ENCODE measurements at places on chromosomes 11 and 22. TPM values are rescaled to one million over a fixed set of nuclear protein-coding genes. Genes with fewer than 3 reads are reported as not detected.

DNA sequence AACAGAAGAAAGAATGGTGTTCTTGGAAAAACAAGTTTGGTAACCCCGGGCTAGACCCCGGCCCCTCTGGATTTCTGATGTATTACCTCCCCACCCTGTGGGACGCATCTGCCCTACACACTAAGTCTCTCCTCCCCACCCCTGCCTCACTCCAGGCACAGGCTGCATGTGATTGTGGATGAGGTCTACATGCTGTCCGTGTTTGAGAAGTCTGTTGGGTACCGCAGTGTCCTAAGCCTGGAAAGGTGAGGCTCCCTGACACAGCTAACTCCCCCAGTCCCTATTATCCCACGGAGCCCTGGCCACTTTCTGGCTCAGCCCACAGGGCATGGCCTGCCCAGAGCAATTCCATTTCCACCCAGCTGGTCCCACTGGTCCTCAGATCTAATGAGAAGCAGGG is 13.3 kb downstream of the ACCS start:
- no peak for DNase-seq

GRCh38 chr11:76668362-76669155 is 2.0 kb downstream of the LRRC32 start:
- DNase-seq = no peak

DNA sequence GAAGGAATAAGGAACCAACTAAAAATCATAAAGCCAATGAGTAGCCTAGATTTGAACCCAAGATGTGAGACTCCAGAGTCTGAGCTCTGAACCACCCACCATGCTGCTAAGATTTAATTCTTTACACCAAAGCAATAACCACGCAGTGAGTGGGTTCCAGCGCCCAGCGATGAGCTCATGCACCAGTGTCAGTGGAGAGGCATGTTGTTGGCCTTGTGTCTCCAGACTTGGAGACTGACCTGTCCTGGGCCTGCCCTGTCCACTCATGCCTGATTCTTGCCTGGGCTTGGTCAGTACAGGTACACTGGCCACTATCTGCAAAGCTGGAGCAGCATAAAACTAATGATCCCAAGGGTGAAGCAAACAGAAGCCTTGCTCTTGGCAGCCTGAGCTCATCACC is 53.9 kb upstream of the TIMP3 start:
- DNase-seq = no peak

DNA sequence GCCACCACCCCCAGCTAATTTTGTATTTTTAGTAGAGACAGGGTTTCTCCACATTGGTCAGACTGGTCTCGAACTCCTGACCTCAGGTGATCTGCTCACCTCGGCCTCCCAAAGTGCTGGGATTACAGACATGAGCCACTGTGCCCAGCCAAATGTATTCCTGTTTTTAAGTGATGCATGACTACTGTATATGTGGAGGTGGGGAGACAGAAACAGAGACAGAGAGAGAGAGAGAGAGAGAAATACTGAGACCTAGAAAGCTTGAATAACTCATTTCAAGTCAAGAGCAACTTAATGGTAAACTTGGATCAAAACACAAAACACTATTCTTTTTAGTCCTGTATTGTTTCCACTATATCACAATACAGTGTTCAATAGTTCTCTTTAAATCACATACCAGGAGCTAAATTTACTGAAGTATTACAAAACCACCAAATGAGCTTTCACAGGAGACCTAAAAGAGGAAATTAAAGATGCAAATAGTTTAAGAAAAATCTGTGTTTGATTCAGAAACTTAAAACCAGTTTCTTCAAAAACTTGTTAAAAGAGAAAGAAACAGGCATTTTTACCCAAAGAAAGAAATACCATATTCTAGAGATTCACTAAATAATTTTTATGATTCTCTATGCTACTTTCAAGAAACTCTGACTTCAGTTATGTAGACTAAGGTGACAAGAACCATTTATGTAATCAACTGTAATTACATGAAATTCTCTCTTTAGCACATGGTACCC is 188.7 kb downstream of the ETS1 start:
- no peak for DNase-seq

DNA sequence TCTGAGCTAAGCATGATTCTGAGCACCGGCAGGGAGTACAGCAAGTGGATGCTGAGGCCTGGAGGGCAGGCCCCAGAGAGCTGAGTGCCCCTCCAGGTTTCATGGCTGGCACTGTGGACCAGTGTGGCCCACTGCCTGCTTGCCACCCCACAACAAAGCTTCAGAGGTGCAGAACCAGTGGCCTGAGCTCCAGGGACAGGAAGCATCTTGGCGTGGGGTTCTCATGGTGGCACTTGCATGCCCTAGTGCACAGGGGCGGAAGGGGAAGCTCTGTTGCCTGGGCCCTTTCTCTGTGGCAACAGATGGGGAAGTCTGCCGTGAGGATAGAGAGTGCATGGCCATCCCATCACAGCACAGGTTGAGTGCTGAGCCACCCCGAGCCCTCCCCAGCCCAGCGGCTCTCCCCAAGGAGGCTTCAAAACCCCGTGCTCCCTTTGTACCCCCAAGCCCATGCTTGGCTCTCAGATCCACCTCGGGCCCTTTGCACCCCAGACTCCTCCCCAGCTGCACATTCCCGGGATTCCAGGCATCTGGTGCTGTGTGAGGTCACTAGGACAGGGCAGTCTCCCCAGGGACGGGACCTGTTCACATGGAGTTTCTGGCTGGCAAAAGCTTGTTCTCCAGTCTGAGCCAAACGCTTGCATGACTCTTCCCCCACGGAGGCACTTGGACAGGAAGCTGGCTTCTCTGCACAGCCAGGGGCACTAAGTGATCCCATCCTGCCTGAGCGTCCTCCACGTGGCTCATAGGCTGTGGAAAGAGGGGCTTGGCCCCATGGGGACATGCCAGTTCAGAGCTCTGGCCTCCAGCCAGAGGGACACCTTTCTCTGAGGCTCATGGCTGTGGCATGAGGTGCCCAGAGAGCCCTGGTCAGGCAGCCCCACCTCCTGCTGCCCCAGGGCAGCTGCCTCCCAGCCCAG is 4.2 kb downstream of the SLC25A1 start:
- no peak for DNase-seq

DNA sequence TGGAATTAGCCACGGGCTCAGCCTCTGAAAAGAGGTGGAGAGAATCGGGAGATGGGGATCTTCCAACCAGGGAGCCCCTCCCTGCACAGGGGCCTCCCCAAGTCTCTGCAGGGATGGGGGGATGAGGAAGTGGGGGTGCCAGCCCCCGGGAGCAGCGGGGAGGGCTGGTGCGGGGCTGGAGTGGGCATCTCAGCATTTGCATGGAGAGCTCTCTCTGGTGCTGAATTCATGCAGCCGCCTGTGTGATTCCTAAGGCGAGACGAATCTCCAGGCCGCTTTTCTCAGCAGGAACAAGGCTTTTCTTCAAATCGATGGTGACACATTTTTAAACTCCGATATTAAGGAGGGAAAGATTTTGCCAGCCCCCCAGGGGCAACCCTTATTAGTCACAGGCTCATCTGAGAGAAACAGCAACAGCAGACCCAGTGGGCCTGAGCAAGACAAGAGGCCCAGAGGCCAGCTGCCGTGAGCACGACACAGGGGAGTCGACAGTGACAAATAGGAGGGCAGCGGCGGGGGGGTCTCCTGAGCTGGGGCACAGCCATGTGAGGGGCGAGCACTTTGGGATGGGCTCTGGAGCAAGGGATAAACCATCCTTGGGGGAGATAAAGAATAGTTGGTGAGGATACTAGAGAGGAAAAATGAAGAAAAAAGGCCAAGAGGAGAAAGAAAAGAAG is 29.0 kb downstream of the MACROD1 start:
- no peak for DNase-seq

GRCh38 chr11:115476463-115477286 is 27.5 kb downstream of the CADM1 start:
- DNase-seq = no peak

GRCh38 chr11:61834278-61835048 is 6.4 kb downstream of the FADS2 start:
- peak; percentile 60 for DNase-seq

DNA sequence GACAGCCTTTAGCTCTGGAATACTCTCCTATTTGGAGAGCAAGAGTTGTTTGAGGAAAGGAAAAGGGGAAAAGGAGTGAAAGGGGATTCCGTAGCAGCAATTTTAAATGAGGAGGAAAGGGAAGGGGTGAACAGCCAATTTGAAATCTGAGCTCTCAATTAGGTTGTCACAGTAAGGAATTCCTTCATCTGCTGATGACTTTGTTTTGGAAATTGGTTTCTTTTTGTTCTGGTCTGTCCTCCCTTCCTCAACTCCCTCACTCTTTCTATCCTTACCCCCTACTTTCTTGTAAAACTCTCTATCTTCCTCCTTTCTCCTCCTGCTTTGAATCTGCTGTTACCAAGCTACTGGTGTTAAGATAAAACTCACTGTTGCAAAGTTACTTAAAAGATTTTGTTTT is 1155.6 kb downstream of the DLG2 start:
- DNase-seq = no peak

DNA sequence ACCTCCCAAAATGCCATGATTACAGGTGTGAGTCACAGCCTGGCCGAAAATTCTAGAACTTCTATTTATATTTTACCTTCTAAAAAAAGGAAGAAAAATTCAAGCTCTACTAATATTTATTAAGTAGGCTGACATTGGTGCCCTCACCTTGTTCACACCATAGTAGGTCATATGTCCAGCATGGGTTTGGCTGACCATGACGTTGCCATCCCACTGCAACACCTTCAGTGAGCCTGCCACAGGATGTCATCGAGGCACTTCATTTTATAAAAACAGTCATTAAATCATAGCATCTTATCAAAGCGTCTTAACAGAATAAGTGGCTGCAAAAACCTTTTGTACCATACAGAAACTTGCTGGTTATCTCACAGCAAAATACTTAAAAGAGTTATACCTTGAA is 58.3 kb downstream of the LRRC32 start:
- no peak for DNase-seq

DNA sequence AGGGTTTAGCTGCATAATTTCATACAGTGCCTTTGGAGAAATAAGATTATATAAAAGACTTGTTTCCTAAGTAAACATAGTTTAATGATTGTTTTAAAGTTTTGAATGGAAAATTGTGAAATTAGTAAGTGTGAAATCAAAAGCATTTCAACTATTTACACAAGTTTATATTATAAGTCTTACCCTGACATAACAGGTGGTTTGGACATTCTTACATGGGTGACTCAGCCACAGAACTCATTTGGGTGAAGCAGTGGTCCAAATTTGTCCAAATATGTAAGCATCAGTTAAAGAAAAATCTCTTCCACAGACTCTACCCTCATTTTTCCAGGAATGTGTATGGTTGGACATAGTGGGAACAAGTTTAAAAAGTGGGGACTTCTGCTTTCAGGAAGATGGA is 68.0 kb downstream of the USP47 start:
- no peak for DNase-seq

- DNase-seq = no peak
Measured at GRCh38 chr11:134656861-134657540, 245.0 kb upstream of the B3GAT1 start.

- no peak for DNase-seq
Measured at GRCh38 chr22:20773793-20774212, at the start of gene SERPIND1. SERPIND1 (plus strand) TSS chr22:20774113; CDS start chr22:20779313, 5,200 bp downstream.

GRCh38 chr22:29315286-29316140 is at the start of gene RASL10A:
RASL10A (minus strand) TSS chr22:29315697; CDS start chr22:29315246, 451 bp downstream.
- DNase-seq = no peak

- DNase-seq = no peak
Measured at GRCh38 chr11:117313091-117313490, 3.0 kb downstream of the BACE1 start.

DNA sequence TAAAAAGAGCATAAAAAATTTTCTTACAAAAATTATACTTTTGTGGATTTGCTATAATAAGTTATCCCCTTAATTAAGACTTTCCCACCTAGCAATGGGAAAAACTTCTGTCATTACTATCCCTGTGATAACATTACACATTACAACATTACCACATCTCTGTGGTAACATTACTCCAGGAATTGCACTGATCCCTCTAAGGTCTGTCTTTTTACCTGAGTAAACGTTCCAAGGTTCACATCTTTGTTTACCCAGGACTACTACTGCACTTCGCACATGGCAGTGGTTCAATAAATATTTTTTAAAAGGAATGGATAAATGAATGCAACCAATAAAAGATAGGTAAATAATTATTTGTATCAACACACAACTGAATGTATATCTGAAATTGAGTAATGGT is 92.4 kb upstream of the NOX4 start:
- DNase-seq = no peak

- no peak for DNase-seq
Measured at GRCh38 chr11:32233928-32234327, 143.1 kb downstream of the RCN1 start.

- DNase-seq = peak; percentile 40
Measured at GRCh38 chr11:123580557-123581275, 73.7 kb downstream of the SCN3B start.

- no peak for DNase-seq
Measured at GRCh38 chr11:93967258-93967657, 53.9 kb upstream of the HEPHL1 start.

GRCh38 chr11:32820497-32820896 is 9.2 kb upstream of the PRRG4 start:
- no peak for DNase-seq

GRCh38 chr11:33778675-33779074 is 4.4 kb upstream of the FBXO3 start:
- no peak for DNase-seq

GRCh38 chr11:97742717-97743116 is 1278.0 kb upstream of the CNTN5 start:
- no peak for DNase-seq

- peak; percentile 84 for DNase-seq
Measured at GRCh38 chr11:7512525-7513233, 1.1 kb upstream of the PPFIBP2 start.

Gene GTSE1
- polyA plus RNA-seq = 0.33 TPM

Gene YWHAH
- polyA plus RNA-seq = 87.2 TPM

Gene NECTIN1
- polyA plus RNA-seq = 4.4 TPM

Gene MAJIN
- not detected for polyA plus RNA-seq

Gene WBP2NL
- 0.66 TPM for polyA plus RNA-seq

Gene CYP2D6
- polyA plus RNA-seq = 0.32 TPM

Gene IL17REL
- polyA plus RNA-seq = not detected

Gene LRRC55
- polyA plus RNA-seq = 0.04 TPM

Gene B4GALNT4
- 0.75 TPM for polyA plus RNA-seq

Gene MFNG
- polyA plus RNA-seq = 8.9 TPM

Gene SLC37A2
- polyA plus RNA-seq = 0.88 TPM

Gene ANKK1
- 0.06 TPM for polyA plus RNA-seq

Gene FAM89B
- polyA plus RNA-seq = 42.0 TPM

Gene IGLL1
- not detected for polyA plus RNA-seq

Gene FOSL1
- 32.8 TPM for polyA plus RNA-seq

Gene POU2AF3
- polyA plus RNA-seq = 2.0 TPM

Gene HEPN1
- 0.03 TPM for polyA plus RNA-seq

Gene TRIM49
- polyA plus RNA-seq = not detected

Gene RAB38
- polyA plus RNA-seq = 1.6 TPM

Gene PSMC3
- polyA plus RNA-seq = 272 TPM

All from heart right ventricle (tissue), 16 donors.